ENCODE measurements at places on chromosomes 3 and 15. TPM values are rescaled to one million over a fixed set of nuclear protein-coding genes. Genes with fewer than 3 reads are reported as not detected.

DNA sequence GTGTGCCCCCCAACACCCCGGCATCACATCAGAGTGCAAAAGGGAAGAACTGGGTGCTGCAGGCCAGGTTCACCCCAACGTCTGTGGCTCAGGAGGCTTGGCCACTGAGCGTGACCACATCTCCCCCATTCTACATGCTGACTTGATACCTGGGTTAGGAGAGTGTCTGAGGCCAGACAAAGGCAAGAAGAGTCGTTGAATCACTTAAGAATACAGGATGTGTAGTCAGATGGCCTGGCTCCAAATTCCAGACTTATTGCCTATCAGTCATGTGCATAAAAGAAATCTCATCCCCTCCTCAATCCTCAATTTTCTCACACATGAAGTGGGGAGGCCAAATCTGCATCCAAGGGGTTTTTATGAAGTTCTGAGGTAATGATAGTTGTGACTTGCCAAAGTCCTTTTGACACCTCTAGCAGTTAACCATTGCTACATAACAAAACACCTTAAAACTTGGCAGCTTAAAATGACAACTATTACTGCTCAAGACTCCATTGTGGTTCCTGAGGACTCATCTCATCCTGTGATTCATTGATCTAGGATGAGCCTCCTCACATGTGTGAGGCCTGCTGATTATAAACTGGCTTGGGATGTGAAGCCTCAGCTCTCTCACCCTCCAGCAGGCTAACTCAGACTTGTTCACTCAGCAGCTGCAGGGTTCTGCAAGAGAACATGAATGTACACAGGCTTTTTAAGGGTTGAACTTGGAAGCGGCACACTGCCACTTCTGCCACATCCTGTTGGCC lies 138.8 kb upstream of the TLE3 start:
- DNase-seq = no peak

GRCh38 chr3:169573148-169573547 lies 90.4 kb downstream of the MECOM start:
- DNase-seq = no peak

DNA sequence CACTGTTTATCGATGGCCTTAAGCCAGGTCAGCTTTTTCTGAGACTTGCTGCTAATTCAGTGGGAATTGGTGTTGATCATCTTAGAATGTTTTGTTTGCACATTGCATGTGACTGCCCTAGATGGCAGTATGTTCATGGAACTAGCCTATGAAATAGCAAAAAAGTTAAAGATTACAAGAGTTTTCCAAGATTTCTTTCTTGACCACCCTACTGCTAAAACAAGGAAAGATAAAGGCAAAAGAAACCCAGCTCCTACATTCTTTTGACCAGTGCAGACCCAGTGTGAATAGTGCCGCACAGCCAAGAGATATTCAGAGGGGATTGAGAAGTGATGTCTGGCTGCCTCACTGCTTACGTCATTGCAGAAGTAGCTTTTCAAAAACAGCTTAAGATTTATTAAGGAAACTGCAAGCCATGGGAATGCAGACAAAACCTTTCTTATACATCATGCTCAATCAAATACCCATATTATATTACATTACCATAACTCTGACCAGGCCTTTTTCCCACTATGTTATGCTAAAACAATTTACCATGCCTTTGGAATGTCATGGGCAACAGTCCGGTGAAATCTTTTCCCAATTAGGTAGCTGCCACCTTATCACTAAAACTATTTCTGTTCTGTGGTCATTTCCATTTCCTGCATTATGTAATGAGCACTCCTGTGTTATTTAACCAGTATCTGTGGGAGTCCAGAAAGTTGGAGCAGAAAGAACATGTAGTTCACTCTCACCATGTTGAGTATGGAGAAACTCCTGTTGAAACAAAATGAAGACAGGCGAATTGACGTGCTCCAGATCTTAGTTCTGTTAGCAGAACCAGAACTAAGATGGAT lies 6.0 kb downstream of the PHLDB2 start:
- DNase-seq = no peak

- DNase-seq = no peak
Observed at GRCh38 chr3:6571448-6571847, 289.5 kb upstream of the GRM7 start.

DNA sequence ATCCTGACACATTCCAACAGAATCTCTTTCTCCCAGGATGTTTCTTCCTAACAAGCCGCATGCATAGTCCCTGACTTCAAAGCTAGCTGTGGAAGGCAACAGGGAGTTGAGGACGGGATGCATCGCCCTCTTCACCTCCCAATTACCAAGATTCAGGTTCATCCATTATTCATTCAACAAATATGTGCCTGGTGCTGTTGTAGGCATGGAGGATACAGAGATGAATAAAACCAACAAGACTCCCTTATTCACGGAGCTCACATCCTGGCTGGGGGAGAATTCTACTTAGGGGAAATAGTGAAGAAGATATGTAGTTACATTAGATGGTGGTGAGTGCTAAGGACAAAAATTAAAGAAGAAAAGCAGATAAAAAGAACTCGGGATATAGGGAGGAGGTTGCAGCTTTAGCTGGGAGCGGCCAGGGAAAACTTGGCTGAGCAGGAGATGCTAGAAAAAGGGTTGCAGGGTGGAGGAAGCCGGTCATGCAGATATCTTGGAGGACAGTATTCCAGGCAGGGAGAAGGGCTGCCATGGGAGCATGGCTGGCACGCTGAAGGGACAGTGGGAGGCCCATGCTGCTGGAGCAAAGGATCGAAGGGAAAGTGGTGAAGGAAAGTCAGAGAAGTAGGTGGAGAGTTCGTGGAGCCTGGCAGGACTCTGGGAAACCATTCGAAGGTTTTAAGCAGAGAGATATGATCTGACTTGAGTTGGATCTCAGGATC lies 5.0 kb downstream of the ITGB5 start:
- no peak for DNase-seq

DNA sequence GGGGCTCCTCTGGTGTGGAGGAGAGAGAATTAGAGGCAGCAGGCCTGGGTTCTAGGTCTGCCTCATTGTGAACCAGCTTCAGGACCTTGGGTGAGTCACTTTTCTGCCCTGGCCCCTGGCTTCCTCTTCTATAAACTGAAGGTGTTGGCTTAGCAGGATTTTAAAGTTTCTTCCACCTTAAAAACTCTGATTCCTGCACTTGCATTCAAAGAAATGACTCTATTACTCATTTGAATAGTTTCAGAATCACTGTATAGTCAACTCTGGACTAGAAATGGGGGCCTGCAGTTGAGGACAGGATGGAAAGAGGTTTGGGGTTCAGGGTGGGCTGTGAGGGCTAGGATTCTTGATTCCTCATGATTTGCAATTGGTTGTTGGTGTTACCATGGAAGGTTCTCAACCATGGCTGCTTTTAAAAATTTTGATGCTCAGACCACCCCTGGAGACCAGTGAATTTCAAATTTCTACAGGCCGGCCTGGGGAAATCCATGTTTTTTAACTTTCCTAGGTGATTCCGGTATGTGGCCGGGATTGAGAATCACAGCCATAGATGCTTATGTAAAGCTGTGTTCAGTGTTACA lies 19.9 kb downstream of the SMAD3 start:
- DNase-seq = no peak

- DNase-seq = no peak
Observed at GRCh38 chr15:86906376-86906775, 826.7 kb downstream of the AGBL1 start.

DNA sequence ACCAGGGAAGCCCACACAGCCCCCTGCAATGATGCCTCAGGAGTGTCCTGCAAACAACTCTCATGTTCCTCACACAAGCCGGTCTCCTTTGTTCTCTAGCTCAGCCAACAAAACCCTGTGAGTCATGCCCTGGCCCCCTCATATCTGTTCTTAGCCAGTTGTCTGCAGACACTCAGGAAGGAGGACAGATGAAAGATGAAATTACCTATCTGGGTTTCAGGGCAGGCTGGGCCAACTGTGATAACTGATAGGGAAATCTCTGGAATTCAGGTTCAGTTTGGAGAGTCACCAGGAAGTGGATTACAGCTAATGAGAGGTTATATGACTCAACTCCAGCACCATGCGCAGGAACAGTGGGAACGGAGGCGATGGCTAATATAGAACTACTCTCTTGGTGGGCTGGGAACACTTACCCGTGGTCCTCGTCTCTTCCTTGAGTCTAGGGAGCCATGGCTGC lies 352.0 kb upstream of the ADAMTS9 start:
- no peak for DNase-seq

- DNase-seq = no peak
Observed at GRCh38 chr3:183448369-183449128, 20.1 kb upstream of the MCF2L2 start.

DNA sequence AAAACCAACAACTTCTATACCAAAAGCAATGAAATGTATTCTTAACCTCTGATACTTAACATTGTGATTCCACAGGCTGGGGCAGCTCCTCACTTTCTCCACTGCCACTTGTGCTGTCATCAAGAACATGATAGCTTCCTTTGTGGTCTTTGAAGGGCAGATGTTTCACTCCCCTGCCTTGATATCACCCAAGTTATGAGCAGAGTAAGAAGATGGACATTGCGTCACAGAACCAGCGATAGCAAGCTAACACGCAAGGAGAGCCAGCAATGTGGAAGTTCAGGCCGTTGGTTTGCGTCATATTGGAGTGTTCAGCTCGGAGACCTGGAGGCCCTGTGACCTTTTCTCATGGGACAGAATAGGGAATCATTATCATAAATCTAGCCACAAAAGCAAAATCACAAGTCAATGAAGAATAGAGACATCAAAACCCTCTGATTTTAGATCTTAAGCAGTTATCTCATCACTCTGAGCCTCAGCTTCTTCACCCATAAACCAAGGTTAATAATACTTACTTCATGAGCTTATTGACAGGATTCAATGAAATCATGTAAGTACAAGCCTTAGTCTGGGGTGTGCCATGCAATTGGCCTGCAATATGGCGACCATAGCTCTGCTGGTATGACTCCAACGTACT lies 183.8 kb upstream of the THBS1 start:
- no peak for DNase-seq

DNA sequence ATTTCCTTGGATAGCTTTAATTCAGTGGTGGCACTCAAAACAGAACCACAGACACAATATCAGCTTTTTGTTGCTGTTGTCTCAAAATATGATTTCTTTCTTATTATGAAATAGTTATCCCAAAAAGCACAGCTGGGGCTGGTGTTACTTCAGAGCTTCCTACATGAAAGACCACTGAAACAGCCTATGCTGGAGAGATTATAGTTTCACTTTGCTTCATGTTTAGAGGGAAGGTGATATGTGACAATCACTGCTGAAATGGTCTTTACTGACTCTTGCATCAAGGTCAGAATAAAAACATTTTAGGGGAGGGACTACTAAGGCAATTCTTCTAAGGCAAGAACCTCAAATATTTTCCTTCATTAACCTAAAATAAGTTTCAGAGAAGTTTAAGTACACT lies 190.7 kb downstream of the TNIK start:
- DNase-seq = no peak

The MYD88 gene
- 6.0 TPM for total RNA-seq

The CRYGS gene
- 0.55 TPM for total RNA-seq

The LPCAT4 gene
- 13.1 TPM for total RNA-seq

The SI gene
- total RNA-seq = not detected

The TTC14 gene
- total RNA-seq = 9.2 TPM

The SNTN gene
- not detected for total RNA-seq

The CDHR4 gene
- not detected for total RNA-seq
